ENCODE measurements at places on chromosomes 1 and 21.

DNA sequence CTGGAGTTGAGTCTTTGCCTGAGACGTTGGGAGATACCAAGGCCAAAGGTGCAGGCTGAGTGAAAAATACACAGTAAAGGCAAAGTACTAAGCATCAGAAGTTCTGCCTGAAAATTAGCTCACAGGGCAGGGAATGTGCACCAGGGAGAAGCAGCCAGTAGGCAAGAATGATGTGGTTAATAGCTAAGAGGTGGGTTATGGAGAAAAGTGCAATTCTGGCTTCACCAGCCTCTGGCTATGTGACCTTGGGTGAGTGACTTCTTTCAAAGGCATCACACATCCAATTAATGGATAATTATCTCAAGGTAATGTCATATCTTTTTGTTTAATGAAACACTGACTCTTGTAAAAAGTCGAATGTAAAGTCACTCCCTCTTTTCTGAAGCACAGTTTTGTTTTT is 230.7 kb upstream of the FGGY start:
- no peak for DNase-seq

DNA sequence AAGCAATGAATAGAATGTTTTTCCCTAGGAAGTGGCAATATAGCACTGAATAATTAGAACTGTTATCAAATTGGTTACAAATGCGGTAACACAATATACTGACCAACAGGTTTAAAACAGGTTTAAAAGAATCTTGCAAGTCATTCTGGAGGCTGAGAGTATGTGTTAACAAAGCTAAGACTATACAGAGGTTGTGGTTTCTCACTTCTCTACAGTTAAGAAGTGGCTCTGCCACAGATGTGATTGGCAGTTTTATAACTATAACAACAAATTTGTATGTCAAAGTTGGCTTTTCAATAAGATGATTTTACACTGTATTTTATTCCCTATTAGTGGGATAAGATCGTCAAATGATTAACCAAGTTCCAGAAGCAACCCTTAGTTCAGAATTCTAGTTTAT is 7.1 kb downstream of the ANGEL2 start:
- DNase-seq = no peak

- no peak for DNase-seq
These were observed 115.3 kb downstream of the CYYR1 start for GRCh38 chr21:26457817-26458216.

GRCh38 chr1:230772457-230773395 is 25.5 kb downstream of the CAPN9 start:
- no peak for DNase-seq

GRCh38 chr1:58791106-58791505 is 7.3 kb upstream of the JUN start:
- no peak for DNase-seq

DNA sequence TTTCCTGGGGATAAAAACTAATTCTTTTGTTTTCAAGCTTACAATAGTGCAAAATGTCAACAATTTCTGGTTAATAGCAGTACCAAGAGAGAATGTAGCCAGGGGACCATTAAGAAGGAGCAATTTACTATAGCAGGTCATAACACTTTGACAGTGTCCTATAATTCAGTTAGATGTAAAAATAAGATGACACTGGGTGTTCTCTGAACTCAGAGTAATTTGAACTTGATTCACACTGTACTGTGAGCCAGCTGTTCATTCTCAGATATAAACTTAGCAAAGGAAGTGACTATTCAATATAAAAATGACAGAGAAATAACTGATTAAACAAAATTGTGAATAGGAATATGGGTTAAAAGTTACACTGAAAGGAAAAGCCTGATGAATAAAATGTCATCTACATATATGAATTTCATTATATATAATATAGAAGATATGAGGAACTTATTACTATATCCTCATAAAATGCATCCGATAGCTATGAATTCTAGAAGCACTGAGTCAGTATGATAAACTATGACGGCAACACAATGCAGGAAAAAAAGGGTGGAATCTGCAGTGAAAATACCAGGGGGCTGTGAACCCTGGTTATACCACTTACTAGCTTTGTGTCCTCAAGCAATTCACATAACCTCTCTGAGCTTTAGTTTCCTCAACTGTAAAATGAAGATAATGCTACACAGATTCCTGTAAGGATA is 135.9 kb downstream of the ACBD6 start:
- DNase-seq = no peak

GRCh38 chr1:219876798-219877209 is 51.6 kb downstream of the SLC30A10 start:
- DNase-seq = no peak

- no peak for DNase-seq
These were observed 33.0 kb downstream of the BCAR3 start for GRCh38 chr1:93648656-93649055.

- DNase-seq = no peak
These were observed 201.7 kb downstream of the CRB1 start for GRCh38 chr1:197469620-197470210.

- no peak for DNase-seq
These were observed 87.0 kb downstream of the C4BPA start for GRCh38 chr1:207191061-207191460.

- DNase-seq = no peak
These were observed at the start of gene CAPN8 for GRCh38 chr1:223665592-223666312. TSS of gene CAPN8 (minus strand) at chr1:223665701. CDS start at chr1:223665646, 55 bp downstream.

DNA sequence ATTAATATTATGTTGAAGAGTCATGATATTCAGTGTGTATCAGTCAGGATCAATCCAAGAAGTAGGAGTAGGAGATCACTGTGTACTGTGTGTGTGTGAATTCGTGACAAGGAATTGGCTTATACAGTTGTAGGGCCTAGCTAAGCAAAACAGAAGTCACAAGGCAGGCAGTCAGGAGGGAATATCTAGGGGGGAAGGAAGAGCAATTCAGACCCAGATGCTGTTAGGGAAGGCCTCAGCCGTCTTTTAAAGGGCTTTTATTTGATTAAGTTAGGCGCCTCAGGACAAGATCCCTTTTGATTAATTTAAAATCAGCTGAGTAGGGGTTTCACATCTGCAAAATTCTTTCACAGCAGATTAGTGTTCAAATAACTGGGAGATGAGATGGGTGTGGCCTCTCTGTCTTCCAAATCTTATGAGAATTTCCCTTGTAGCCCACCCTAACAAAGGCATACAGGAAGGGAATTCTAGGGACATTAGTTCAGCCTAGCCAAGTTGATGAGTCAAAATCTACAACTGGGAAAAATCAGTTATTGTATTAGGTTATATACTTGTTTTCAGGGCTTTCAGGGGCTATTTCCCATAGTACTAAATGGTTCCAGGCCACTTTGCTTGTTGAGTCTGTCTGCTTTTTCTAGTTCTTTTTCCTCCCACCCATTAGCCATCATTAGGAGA is 47.4 kb downstream of the ALG6 start:
- DNase-seq = no peak

DNA sequence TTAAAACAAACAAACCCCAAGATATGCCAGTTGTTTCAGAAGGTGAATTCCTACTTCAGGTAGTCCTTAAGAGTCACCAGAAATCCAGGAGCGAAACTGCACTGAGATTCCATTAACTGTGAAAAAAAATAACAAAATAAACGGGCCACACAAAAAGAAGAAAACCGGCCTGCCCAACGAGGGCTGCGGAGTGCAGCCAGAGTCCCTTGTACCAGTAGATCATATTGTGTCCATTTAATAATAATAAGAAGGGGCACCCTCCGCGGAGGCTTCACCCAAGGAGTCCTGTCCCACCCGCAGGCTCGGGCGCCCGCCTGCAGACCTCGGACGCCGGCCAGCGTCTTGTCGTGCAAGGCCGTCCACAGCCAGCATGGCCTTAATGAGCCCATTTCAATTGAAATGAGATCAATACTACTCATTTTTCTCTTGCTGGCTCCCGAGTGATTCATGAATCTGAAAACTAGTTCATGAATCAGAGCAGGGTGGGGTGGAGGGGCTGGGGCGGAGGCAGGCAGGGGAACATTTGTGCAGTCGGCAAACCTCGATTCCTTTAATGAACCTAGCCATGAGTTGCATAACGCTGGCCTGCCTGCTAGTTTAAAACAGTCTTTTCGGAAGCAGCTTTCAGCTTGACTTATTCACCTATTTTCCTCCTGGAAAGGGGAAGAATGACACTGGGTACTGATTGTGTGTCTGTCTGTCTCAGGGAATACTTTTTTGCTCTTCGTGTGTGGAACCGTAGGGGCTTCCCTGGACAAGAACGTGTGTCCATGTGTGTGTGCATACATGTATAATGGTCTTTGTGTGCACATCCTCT is 113.1 kb upstream of the IRF2BP2 start:
- DNase-seq = peak; percentile 31

DNA sequence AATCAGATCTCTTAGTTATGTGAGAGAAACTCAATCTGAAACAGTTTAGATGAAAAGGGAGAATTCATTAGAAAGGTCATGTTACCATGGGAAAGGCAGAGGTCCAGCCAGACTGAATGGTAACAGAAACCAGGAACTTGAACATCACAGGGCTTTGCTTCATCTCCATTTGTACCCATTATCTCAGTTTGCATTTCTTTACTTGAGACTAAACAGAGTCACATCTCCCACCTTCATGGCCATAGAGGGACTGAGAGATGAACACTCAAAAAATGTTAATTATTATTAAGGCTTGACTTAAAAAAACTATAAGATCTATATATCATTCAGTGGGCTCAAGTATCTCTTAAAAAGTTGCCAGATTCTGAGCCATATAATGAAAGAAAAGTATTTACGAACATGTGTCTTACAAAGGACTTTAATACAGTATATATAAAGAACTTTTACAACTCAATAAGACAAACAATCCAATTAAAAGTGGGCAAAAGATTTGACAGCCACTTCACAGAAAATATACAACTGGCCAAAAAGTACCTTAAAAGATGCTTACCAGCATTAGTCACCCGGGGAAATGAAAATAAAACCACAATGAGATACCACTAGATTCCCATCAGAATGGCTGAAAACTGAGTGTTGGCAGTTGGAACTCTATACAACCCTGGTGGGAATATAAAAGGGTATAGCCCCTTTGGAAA is 13.2 kb downstream of the KYAT3 start:
- no peak for DNase-seq

GRCh38 chr1:177429234-177429633 is 258.5 kb downstream of the BRINP2 start:
- no peak for DNase-seq

DNA sequence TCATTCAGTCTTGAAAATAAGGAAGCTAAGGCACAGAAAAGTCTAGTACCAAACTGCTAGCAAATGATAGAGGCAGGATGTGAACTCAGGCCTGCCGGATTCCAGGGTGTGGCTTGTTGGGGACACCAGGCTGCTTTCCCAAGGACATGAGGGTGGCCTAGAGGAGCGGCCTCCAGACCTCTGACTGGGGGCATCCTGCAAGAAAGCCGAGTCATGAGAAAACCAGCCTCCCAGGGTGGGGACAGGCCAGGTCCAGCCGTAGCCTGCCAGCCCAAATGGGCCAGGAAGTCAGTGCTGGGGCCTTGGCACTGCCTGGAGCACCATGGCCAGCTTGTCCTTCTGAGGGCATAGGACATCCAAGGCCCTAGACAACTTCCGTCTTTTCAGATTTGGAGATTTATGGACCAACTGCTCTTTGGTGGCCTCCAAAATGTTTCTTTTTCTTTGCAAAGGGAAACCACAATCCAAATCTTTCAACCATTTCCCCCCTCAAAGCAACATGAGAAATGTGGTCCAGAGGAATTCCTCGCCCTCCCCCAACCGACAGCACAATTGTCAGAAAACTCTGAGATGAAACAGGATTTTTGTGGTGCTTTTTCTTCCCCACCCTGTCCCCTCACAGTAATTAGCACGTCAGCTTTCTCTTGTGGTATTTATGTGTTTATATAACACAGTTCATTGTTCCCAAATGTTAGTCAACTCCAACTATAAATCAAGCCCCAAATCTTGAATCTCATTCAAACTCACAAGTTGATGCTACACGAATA is 212.3 kb downstream of the KAZN start:
- DNase-seq = no peak

- no peak for DNase-seq
These were observed 7.1 kb upstream of the DUSP10 start for GRCh38 chr1:221748981-221749380.

- DNase-seq = no peak
These were observed 648.9 kb upstream of the CXADR start for GRCh38 chr21:16863908-16864307.

DNA sequence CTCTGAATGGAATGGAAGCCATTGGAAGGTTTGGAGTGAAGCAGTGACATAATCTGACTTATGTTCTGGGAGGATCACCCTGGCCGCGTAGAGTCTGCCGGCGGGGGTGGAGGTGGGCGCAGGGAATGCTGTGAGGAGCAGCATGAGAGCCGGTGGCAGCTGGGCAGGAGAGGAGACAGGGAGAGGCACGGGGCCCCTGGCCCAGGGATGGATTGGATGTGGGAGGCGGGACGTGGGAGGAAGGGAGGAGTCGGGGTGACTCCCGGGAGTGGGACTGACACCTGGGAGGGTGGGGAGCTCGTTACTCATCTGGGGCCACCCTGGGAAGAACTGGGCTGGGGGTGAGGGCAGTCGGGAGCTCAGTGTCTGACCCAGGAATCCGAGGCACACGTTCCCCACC is 10.4 kb upstream of the KCNAB2 start:
- no peak for DNase-seq

GRCh38 chr1:28642056-28642846 is 616 bp downstream of the TAF12 start:
- DNase-seq = no peak

DNA sequence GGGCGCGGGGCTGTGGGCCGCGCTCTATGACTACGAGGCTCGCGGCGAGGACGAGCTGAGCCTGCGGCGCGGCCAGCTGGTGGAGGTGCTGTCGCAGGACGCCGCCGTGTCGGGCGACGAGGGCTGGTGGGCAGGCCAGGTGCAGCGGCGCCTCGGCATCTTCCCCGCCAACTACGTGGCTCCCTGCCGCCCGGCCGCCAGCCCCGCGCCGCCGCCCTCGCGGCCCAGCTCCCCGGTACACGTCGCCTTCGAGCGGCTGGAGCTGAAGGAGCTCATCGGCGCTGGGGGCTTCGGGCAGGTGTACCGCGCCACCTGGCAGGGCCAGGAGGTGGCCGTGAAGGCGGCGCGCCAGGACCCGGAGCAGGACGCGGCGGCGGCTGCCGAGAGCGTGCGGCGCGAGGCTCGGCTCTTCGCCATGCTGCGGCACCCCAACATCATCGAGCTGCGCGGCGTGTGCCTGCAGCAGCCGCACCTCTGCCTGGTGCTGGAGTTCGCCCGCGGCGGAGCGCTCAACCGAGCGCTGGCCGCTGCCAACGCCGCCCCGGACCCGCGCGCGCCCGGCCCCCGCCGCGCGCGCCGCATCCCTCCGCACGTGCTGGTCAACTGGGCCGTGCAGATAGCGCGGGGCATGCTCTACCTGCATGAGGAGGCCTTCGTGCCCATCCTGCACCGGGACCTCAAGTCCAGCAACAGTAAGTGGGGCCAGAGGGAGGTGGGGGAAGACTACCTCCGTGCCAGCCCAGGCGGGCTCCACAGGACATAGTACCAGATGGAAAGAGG is 808 bp downstream of the MAP3K21 start:
- no peak for DNase-seq
